ENCODE measurements at places on chromosomes 1 and 21.

DNA sequence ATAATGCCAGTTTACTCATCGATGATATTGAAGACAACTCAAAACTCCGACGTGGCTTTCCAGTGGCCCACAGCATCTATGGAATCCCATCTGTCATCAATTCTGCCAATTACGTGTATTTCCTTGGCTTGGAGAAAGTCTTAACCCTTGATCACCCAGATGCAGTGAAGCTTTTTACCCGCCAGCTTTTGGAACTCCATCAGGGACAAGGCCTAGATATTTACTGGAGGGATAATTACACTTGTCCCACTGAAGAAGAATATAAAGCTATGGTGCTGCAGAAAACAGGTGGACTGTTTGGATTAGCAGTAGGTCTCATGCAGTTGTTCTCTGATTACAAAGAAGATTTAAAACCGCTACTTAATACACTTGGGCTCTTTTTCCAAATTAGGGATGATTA lies 13.7 kb downstream of the GGPS1 start:
- no peaks in the 10 kb centered on the region for H3K27me3 ChIP-seq
- no peak overlapping the region for H3K4me3 ChIP-seq
- no peak for DNase-seq
- H3K36me3 ChIP-seq, result peaks cover 77% of the 10 kb centered on the region

DNA sequence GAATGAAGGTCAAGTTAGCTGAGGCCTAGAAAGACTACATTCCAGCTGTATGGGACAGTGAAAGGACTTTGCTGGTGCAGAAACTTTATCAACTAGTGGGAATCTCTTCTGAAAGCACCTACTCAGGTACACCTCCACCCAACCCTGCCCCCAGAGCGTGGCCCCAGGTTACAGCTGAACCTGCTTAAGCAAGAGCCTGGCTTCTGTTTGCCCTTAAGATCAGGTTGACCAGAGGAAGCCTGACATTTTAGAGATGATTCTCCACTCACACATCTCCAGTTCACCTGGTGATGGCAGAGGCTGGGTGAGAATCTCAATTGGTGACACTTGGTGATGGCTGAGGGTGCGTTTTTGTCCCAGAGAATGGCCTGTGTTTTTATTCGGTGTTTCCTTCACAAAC lies 24.0 kb downstream of the ELAPOR1 start:
- peaks cover 25% of the 10 kb centered on the region for H3K4me1 ChIP-seq
- no peak for DNase-seq
- no peak overlapping the region for H3K4me3 ChIP-seq
- H3K27me3 ChIP-seq, result peaks cover 11% of the 10 kb centered on the region

- H3K27ac ChIP-seq, result no peak overlapping the region
- no peaks in the 10 kb centered on the region for H3K36me3 ChIP-seq
- H3K4me1 ChIP-seq, result peaks cover 13% of the 10 kb centered on the region
- no peak for DNase-seq
- peaks cover 8% of the 10 kb centered on the region for H3K27me3 ChIP-seq
Observed at GRCh38 chr1:244201750-244202149, 150.7 kb downstream of the ZBTB18 start.

DNA sequence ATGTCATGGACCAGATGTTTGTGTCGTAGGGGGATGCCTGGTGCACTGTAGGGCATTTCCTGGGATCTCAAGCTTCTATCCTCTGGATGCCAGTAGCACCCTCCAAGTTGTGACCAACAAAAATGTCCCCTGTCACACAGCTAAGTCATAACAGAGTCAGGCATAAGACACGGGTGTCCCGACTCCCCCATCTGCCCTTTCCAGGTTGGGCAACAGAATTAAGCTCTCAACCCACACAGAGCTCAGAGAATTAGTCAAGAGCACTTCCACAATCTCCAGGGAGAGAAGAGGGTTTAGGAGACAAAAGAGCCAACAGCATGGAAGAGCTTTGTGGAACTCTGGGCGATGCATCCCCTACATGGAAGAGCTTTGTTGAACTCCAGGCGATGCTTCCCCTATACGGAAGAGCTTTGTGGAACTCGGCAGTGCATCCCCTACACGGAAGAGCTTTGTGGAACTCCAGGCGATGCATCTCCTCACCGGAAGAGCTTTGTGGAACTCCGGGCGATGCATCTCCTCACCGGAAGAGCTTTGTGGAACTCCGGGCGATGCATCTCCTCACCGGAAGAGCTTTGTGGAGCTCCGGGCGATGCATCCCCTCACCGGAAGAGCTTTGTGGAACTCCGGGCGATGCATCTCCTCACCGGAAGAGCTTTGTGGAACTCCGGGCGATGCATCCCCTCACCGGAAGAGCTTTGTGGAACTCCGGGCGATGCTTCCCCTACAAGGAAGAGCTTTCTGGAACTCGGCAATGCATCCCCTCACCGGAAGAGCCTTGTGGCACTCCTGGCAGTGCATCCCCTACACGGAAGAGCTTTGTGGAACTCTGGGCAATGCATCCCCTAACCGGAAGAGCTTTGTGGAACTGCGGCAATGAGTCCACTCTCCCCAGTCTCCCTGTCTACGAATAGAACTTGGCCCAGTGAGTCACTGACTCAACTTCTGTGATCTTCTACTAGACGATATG lies 422.7 kb downstream of the KIF26B start:
- DNase-seq, result no peak
- peaks cover 10% of the 10 kb centered on the region for H3K27me3 ChIP-seq
- H3K4me3 ChIP-seq, result no peak overlapping the region

GRCh38 chr1:212754680-212755079 lies 36.9 kb downstream of the NSL1 start:
- H3K27me3 ChIP-seq, result no peaks in the 10 kb centered on the region
- H3K36me3 ChIP-seq, result peaks cover 23% of the 10 kb centered on the region
- no peak overlapping the region for H3K27ac ChIP-seq
- H3K4me1 ChIP-seq, result peaks cover 18% of the 10 kb centered on the region
- DNase-seq, result no peak
- no peak overlapping the region for H3K4me3 ChIP-seq

GRCh38 chr1:115807723-115808122 lies 33.2 kb downstream of the NHLH2 start:
- H3K4me3 ChIP-seq, result no peak overlapping the region
- H3K4me1 ChIP-seq, result no peaks in the 10 kb centered on the region
- H3K36me3 ChIP-seq, result no peaks in the 10 kb centered on the region
- H3K27ac ChIP-seq, result no peak overlapping the region

DNA sequence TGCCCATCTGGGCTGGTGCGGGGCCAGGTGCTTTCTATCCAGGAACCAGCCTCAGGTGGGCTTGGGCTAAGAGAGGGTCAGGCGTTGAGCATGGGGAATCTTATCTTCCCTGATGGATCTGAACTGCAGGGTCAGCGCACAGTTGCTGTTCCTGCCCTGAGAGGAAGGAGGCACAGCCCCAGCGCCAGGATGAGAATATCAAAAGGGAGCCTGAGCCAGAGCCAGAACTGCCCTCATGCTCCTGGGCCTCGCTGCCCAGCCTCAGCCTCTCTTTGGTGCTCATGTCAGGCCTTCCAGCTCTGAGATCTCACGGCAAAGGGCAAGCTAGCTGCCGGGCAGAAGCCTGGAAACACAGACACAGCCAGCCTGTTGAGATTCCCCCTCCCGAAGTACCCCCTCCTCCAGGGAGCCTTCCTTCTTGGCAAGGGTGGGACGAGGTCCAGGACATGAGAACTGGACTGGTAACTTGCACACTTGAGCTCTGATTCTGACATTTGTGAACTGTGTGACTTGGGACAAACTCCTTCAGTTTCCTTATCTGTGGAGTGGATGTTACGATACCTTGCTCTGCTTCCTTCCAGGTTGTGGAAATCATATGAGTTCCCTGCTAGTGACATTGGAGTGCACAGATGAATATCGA lies 1.2 kb upstream of the LAD1 start:
- peak overlapping the region; percentile 14 for H3K4me3 ChIP-seq
- H3K4me1 ChIP-seq, result peaks cover 4% of the 10 kb centered on the region
- H3K27me3 ChIP-seq, result peaks cover 6% of the 10 kb centered on the region
- no peak for DNase-seq

DNA sequence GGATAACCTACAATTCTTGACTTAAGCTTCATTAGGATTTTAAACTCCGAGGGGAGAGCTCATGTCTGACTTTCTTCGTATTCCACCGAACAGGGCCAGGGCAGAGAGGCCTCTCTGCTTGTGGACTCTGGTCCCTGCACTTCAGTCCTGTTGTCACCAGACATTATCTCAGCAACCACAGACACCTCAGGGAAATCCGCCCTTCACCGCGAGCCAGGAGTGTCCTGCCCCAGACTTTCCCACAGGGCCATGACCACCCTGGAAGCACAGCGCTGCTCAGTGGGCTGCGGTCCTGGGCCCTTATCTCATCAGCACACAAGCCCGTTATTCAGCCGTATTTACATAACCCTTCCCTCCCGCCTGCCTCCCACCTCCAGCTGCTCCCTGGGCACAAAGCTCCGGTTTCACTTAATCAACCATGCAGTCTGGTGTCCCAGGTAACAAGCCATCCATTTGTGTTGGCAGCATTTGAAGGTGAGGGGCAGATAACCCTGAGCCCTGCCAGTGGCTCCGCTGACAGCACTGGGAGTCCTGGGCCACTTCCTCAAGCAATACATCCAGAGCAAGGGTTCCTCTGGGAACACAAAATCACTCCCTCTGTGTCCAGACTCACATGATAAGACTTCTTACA lies 122.8 kb upstream of the RAB4A start:
- DNase-seq, result peak; percentile 52
- peaks cover under 1% of the 10 kb centered on the region for H3K36me3 ChIP-seq
- H3K4me3 ChIP-seq, result peak overlapping the region; percentile 35
- no peak overlapping the region for H3K27ac ChIP-seq

Measured in nephron progenitor cell (in vitro differentiated cells).